ENCODE measurements at places on chromosomes 13 and 19. TPM values are rescaled to one million over a fixed set of nuclear protein-coding genes. Genes with fewer than 3 reads are reported as not detected.

MCEMP1 gene
- total RNA-seq: 97.9 TPM

FXYD5 gene
- 124 TPM for total RNA-seq

SELENOV gene
- not detected for total RNA-seq

ZFP28 gene
- 7.1 TPM for total RNA-seq

LACC1 gene
- total RNA-seq: 10.3 TPM

C19orf81 gene
- 3.9 TPM for total RNA-seq

UTP14C gene
- 20.5 TPM for total RNA-seq

SIX5 gene
- total RNA-seq: 15.5 TPM

CYP4F2 gene
- total RNA-seq: not detected

NFKBIB gene
- total RNA-seq: 25.5 TPM

SLITRK6 gene
- total RNA-seq: 0.78 TPM

SLAIN1 gene
- total RNA-seq: 16.4 TPM

VSTM2B gene
- not detected for total RNA-seq

CGB3 gene
- not detected for total RNA-seq

CCDC70 gene
- not detected for total RNA-seq

TBXA2R gene
- total RNA-seq: 4.7 TPM

ITGBL1 gene
- total RNA-seq: 43.6 TPM

CRTC1 gene
- 13.8 TPM for total RNA-seq

KLK12 gene
- total RNA-seq: not detected

CYSLTR2 gene
- total RNA-seq: 0.67 TPM

SLITRK1 gene
- not detected for total RNA-seq

KANK3 gene
- total RNA-seq: 54.0 TPM

SIRT2 gene
- 59.2 TPM for total RNA-seq

FCAR gene
- total RNA-seq: 3.2 TPM

PVR gene
- 40.8 TPM for total RNA-seq

CLIP3 gene
- 10.5 TPM for total RNA-seq

TMEM145 gene
- 0.35 TPM for total RNA-seq

SIGLEC14 gene
- 11.8 TPM for total RNA-seq

C3 gene
- 1,129 TPM for total RNA-seq

ZNF548 gene
- 18.6 TPM for total RNA-seq

TMEM255B gene
- 43.6 TPM for total RNA-seq

ZNF69 gene
- 12.2 TPM for total RNA-seq

APOE gene
- 565 TPM for total RNA-seq

NCAN gene
- not detected for total RNA-seq

TUBB4A gene
- 0.58 TPM for total RNA-seq

N4BP2L1 gene
- 25.3 TPM for total RNA-seq

C1QTNF9 gene
- not detected for total RNA-seq

CDX2 gene
- not detected for total RNA-seq

ZNF154 gene
- 4.5 TPM for total RNA-seq

ZNF793 gene
- total RNA-seq: 4.2 TPM

SIGLEC9 gene
- 14.5 TPM for total RNA-seq

CATSPERD gene
- total RNA-seq: not detected

RAB20 gene
- total RNA-seq: 52.4 TPM

CCDC122 gene
- 4.9 TPM for total RNA-seq

IZUMO2 gene
- total RNA-seq: not detected
